ENCODE measurements at places on chromosomes 6 and 20.

DNA sequence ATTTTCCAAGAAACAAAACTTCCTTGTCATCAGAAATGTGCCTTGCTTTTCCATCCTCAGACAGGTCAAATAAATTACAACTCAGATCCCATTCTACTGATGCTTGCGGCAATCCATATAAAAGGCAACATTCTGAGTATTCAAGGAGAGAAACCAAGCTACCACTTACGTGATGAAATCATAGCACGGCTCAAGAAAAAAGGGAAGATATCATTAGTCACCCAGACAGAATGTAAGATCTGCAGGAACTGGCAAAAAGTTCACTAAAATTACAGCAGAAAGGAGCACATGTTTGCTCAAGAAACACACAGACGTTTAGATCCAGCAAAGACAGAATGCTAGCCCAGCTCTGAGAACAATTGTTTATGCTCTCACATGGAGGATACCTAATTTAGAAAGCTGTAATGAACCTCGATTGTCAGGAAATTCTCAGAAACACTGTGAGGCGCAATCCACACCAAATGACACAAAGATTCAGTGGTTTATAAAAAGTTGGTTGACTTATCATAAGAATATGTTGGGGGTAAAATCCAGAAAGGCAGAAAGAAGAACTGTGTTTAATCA lies 304.2 kb downstream of the ADGRG6 start:
- DNase-seq: peak; percentile 69

DNA sequence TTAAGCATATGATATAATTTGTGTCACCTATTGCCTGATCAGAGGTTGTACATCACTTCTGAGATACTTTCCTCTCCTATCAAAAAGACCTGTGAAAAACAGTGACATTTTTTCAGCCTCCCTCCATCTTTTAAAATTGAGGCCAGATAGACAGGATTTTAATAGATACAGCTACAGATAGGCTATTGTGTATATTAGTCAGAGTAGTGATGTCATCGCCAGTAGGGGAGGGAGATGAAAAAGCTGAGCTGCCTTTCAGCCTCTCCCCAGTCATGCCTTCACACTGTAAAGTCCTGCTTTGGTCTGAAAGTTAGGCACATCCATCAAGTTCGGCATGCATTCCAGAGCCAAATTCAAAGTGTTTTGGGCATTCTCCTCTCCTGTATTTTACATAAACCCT lies 7.9 kb upstream of the PABPC1L start:
- DNase-seq: peak; percentile 42

- DNase-seq: peak; percentile 8
Observed at GRCh38 chr20:35947489-35947888, 6.8 kb downstream of the SCAND1 start.

- peak; percentile 8 for DNase-seq
Observed at GRCh38 chr6:134744301-134744700, 205.6 kb downstream of the ALDH8A1 start.

- peak; percentile 65 for DNase-seq
Observed at GRCh38 chr6:134870677-134871498, 79.0 kb downstream of the ALDH8A1 start.

- no peak for DNase-seq
Observed at GRCh38 chr20:37919389-37920040, 16.6 kb downstream of the VSTM2L start.

GRCh38 chr20:5596401-5597193 lies 153.6 kb upstream of the SHLD1 start:
- no peak for DNase-seq

- DNase-seq: no peak
Observed at GRCh38 chr6:123909989-123910388, 106.3 kb downstream of the NKAIN2 start.

DNA sequence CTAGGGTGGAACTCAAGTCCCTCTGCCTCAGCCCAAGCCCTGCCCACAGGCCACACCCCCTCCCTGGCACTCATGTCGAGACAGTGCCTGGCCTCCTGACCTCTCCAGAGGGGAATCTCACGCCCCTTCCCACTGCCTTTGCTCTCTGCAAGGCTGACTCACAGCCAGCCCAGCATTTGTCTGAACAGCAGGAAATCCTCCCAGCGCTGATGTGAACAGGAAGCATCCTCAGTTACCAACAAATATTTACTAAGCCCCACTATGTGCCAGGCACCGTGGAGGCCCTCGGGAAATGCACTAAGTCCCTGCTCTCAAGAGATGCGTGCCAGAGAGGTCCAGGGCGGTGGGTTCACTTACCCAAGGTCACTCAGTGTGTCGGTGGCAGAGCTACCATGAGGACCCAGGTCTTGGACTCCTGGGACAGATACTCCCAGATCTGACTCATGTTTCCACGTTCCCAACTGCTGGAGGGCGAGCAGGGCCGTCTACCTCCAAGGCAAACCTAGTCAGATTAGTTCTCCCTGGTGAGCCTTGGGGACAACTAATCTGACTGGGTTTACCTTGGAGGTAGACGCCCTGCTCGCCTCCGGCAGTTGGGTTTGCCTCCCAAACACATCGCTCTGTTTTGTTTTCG lies 7.8 kb downstream of the ADA start:
- DNase-seq: peak; percentile 79

- DNase-seq: no peak
Observed at GRCh38 chr20:56810141-56810540, 181.0 kb downstream of the TFAP2C start.

DNA sequence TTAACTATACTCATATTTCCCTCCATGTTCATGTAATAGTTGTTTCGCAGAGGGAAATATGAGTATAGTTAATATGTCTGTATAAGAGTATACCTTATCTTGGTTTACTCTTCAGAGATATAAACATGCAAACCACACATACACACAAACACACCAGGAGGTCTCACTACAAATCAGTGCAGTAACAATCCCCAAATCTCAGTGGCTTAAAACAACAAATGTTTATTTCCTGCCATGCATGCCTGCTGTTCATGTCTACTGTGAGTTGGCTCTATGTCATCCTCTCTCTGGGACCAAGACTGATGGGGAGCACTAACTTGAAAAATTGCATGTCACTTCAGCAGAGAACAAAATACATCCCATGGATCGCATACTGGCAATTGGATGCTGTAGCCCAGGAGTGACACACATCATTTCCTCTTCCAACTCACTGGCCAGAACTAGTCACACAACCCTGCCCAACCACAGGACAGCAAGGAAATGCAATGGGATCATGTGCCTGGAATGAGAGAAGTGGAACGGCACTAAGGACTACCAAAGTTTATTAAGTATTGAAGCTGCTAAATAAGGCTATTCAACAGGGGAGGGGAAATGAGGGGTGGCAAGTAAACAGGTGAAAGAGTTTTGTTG lies 89.0 kb upstream of the DTNBP1 start:
- no peak for DNase-seq

- peak; percentile 25 for DNase-seq
Observed at GRCh38 chr6:35151466-35151865, 10.3 kb upstream of the TCP11 start.

DNA sequence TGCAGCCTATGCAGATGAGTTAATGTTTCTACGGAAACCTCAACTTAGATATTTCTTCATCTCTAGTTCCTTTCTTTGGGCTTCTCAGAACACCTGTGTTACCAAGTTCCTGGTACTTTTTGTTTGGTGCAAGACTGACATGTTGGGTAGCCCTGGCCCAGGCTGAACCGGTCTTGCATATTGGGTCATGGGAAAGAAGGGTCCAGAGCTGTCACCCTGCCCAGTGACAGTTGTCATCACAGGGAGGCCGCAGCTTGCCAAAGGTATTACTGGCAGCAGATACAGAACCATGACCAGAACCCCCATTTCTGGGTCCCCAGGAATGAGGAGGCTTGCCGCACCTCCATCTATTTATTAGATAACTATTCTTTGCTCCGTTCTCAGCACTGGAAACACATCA lies 40.2 kb downstream of the PDYN start:
- no peak for DNase-seq

GRCh38 chr20:51416532-51417249 lies 125.8 kb downstream of the NFATC2 start:
- no peak for DNase-seq

DNA sequence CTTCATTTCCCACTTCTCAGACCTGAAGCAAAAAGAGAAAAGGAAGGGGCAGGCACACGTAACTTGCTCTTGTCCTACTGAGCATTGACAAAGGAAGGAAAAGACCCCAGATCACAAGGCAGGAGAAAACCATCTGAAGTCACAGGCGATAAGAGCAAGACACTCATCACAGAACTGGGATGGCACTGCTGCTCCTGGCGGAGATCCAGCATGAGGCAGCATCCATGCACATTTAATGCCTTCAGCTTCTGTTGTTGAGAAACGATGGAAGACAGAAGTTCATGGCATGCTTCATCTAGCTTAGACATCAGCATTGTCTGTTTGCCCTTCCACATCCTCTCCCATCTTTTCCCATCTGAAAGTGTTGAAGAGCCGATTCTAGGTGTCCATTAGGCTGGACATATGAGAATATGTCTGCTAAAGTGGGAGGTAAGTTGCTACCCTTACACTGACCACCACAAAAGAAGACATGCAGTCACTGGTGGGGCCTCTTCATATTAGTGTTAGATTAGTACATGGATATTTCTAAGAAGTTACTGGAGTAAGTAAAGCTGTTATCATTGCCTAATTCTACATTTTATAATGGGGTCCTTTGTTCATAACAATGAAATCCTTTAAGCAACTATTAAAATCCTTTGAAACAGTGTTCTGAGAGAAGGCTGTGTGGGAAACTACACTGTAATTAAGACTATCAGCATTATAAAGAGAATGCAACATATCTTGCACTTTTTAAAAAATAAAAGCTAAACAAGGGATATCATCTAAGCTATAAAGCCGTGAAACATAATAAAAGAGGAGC lies 618.5 kb downstream of the C6orf118 start:
- no peak for DNase-seq

- DNase-seq: no peak
Observed at GRCh38 chr6:95879856-95880255, 135.9 kb upstream of the FUT9 start.

- DNase-seq: no peak
Observed at GRCh38 chr6:259901-260508, 32.3 kb upstream of the DUSP22 start.

- no peak for DNase-seq
Observed at GRCh38 chr6:25058441-25058840, 122.7 kb upstream of the RIPOR2 start.

DNA sequence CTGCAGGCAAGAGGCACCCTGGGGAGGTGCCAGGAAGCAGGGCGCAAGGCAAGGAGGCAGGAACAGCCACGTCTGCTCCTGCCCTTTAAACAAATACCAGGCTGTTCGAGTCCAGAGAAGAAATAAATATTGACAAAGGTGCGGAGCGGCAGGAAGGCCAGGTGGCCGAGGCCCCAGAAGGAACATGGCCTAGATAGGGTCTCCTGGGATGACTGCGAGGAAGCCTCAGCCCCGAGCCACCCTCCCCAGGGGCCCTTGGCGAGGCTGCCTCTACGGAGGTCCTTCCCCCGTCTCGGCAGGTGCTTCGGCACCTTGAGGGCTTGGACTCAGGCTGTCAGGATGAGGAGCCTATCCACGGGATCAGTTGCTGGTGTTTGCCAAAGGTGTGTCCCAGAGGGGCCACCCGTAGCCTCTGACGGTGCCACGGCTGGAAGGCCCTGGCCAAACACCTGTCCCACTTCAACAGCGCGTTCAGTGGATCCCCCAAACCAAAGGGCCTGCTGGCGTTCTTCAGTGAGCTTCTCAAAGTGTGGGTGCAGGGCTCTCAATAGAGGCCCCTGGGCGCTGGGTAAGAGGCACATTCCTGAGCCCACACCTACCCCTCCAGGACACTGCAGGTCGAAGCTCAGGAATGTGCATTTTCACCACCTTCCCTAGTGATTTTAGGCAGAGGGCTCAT lies 39.8 kb downstream of the SNX5 start:
- DNase-seq: no peak

DNA sequence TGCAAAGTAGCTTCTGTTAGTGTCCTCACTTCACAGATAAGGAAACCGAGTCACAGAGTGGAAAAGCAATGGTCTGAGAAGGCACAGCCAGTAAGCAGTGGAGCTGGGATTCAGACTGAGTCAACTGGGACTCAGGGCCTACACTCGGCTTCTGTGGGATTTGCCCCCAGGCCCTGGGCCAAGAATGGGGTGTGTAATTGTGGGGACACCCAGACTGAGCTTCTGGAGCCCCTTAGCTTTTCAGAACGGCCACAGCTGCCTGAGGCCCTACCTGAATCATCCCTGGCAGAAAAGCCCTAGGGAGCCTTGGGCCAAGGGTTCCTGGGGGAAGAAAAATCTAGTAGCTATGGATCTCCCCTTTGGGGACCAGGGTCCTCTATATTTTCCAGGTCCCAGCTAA lies 6.5 kb downstream of the ANGPT4 start:
- DNase-seq: no peak

- no peak for DNase-seq
Observed at GRCh38 chr6:150202404-150202803, 59.6 kb downstream of the PPP1R14C start.

DNA sequence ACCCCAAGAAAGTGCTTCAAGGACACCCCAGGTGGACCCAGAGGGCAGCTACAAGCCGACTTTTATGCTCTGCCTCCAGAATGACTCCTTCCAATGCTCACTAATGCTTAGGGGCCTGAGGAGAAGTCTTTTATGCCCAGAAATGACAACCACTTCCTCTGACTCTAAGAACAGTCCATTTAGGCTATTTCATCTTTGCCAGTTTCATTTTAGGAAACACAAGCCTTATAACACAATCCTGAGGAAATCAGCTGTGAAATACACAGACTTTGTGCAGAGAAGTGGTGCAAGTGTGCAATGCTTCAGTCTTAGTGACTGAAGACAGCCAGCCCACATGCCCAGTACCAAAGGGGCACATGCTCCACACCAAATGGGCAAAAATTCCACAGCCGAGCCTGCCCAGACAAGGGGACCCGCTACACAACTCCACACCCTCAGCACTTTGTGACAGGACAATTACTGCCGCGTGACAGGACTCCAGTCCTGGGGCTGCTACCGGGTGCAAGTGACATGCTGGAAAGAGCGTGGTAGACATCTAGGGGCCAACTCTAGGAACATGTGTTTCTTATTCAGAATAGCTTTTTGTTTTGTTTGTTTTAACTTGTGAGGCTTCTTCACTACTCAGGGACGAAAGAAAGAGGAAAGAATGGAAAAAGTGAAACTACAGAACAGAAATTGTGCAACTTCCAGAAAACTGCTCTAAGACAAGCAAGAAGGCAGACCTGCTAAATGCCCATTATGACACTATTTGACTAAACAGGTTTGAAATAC lies 28.2 kb upstream of the PLAGL1 start:
- DNase-seq: peak; percentile 61

DNA sequence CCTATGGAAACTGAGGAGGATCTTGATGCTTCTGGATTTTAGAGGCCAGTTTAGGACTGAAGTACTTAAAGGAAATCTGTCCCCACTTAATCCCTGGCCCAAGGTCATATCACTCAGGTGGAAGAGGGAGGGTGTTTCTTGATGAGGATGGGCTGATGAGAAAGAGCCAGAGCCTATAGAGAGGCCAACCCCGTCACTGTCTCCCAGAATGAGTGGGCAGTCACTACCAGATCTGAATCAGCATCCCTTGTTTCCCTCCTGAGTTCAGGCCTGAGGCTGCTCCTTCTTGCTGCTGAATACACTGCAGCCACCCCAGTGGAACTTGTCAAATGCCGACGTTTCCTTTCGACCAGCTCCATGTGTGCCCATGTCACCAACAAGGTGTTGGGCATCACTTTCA lies 14.8 kb downstream of the ARMC12 start:
- no peak for DNase-seq

Measured in AG10803 (cell line).